ENCODE measurements at places on chromosomes 16 and 17.

- DNase-seq = no peak
Observed at GRCh38 chr16:29743827-29744531, 1.8 kb downstream of the C16orf54 start.

- no peak for DNase-seq
Observed at GRCh38 chr16:17468611-17469010, 2.1 kb downstream of the XYLT1 start.

- no peak for DNase-seq
Observed at GRCh38 chr17:77723909-77724875, 234.3 kb upstream of the TNRC6C start.

DNA sequence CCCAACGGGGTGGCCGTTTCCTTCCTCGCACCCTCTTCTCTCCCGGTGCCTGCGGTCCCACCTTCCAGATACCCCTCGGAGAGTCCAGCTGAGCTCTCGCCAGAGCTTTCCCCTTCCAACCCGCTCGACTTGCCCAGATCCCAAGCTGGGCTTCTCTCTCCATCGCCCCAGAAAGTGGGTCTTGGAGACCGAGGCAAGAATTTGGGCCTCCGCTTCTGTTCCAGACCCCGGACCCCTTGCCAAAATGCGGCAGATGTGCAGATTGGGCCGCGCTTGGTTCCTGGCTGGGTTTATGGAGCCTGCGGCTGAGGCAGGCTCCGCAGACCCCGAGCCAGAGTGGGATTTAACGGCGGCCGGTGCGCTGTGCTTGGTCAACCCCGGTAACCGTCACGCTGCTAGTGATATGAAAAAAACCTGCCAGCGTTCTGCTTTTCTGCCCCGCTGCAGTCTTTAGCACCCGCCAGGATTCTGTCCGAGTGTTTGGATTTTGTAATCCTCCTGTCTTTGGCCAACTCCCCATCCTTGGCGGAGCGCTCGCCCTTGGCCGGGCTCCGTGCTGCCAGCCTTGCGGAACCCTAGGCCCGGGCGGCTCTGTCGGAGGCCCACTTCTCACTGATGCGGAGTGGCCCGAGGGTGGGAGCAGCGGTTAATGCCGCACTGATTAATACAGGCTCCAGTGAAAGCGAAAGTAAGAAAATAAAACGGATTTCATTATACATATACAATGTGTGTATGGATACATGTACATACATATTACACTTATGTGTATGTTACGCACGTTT is 754 bp upstream of the SLFN11 start:
- DNase-seq = peak; percentile 2

- no peak for DNase-seq
Observed at GRCh38 chr17:18315562-18315922, 449 bp downstream of the SMCR8 start.
